H1 (cell line): ENCODE measurements at places on chromosomes 2 and 18. TPM values are rescaled to one million over a fixed set of nuclear protein-coding genes. Genes with fewer than 3 reads are reported as not detected.
A peak's percentile ranks its signal among the peaks of the same experiment; 100 is the strongest.

- H3K4me3 ChIP-seq = peak within 1 kb of the TSS; percentile 61
- no peak within 1 kb of the TSS for H3K27ac ChIP-seq
- H3K4me1 ChIP-seq = peaks cover 10% of the 10 kb centered on the region; the same call in 1 of the 2 replicates
These were observed at the start of gene HAAO for GRCh38 chr2:42792583-42793333. Gene HAAO (minus strand): TSS chr2:42792583. CDS start chr2:42792536, 47 bp downstream.

DNA sequence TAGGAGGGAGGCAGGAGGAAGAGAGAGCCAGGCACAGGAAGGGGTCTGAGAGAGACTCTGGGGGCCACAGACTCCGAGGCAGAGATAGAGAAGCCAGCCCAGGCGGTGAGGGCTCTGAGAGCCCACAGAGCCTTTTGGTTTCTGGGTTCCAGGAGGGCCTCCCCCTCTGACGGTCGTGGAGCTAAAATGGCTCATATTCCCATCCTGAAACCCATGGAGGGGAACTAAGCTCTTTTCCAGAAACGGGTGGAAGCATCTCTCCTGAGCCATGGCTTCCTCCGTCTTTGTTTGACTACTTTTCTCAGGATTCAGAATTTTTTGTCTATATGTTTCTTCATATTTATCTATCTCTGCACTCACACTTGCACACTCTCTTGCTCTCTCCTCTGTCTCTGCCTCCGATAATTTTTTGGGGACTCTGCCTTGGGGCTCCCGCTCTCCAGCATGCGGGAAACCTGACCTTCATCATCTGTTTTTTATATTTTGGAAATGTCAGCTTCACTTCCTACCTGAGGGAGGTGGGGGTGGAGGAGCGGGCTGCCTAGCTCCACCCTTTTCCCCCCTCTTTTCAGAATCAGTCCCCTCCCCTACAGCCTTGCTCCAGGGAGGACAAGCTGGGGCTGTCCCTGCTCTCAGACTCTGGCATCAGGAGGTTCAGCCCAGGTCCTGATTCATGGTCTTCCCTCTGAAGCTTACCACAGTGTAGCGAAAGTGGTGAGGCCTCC, 5.0 kb upstream of the PKDCC start:
- no peaks in the 10 kb centered on the region for H3K27me3 ChIP-seq
- no peaks in the 10 kb centered on the region for H3K36me3 ChIP-seq
- DNase-seq = no peak
- H3K4me1 ChIP-seq = peaks cover 22% of the 10 kb centered on the region
- no peak overlapping the region for H3K27ac ChIP-seq

DNA sequence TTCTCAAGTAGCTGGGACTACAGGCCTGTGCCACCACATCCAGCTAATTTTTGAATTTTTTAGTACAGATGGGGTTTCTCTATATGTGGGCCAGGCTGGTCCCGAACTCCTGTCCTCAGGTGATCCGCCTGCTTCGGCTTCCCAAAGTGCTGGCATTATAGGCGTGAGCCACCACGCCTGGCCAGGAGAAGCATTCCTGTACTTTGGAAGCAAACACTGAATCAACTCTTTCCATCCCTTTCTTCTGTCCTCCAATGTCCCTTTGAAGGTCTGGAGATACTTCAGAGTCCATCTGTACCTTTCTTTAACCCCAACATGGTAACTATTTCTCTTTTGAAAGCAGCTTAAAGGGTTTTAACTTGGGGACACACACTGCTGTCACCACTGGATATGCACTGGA, 23.6 kb upstream of the MAP4K4 start:
- no peaks in the 10 kb centered on the region for H3K4me1 ChIP-seq
- no peaks in the 10 kb centered on the region for H3K27me3 ChIP-seq
- H3K4me3 ChIP-seq = no peak overlapping the region
- no peak for DNase-seq

- no peaks in the 10 kb centered on the region for H3K27me3 ChIP-seq
- no peak overlapping the region for H3K27ac ChIP-seq
- no peaks in the 10 kb centered on the region for H3K36me3 ChIP-seq
- 0 out of 2 replicates have a peak, but pooled peaks cover 2% of the 10 kb centered on the region for H3K4me1 ChIP-seq
These were observed 39.7 kb upstream of the NABP1 start for GRCh38 chr2:191638079-191638801.

- no peak for DNase-seq
- H3K4me1 ChIP-seq = peaks cover 5% of the 10 kb centered on the region; the same call in 1 of the 2 replicates
- H3K27me3 ChIP-seq = no peaks in the 10 kb centered on the region
These were observed 33.7 kb downstream of the CTIF start for GRCh38 chr18:48572402-48573126.

The KCNG2 gene
- 0.19 TPM in 1 of 2 replicates, not detected in the other for total RNA-seq
